RPMI8226 (cell line): ENCODE measurements at places on chromosomes 4 and X.

- DNase-seq: no peak
These were observed 20.1 kb downstream of the CYBB start for GRCh38 chrX:37799936-37800335.

DNA sequence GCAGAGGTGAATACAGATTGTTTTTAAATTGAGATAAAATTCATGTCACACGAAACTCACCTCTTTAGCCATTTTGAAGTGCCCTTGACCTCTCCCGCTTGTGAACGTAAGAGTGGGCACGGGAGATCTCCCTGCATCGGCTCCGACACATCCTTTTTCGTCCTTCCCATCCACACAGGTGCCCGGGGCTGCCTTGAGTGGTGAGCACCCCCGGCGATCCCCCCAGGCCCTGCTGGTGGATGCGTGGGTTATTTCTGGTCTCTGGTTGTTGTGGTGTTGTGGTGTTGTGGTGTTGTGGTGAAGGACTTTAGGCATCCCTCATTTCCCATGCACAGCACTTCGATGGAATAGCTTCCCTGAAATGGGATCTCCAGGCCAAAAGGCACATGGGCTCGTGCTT lies 46.1 kb downstream of the PSAPL1 start:
- no peak for DNase-seq

DNA sequence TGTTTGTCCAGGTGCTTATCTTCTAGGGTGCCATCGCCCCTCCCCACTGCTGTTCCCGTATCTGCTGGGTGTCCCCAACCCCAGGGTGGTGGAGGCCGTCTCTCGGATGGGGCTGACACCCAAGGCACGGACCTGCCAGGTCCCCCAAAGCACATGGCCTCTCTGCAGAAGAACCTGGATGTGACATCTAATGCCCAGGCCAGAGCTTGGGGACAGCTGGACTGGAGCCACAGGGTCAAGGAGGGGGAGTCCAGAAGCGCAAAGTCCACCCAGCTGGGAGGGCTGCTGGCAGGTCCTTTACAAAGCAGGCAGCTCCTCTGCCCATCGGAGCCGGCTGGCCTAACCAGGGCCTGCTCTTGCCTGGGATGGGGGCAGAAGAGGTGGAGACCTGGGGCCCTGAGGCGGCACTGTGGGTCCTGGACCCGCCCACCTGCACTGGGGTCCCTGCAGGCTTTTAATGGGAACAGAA lies 751 bp upstream of the DOK7 start:
- DNase-seq: no peak

DNA sequence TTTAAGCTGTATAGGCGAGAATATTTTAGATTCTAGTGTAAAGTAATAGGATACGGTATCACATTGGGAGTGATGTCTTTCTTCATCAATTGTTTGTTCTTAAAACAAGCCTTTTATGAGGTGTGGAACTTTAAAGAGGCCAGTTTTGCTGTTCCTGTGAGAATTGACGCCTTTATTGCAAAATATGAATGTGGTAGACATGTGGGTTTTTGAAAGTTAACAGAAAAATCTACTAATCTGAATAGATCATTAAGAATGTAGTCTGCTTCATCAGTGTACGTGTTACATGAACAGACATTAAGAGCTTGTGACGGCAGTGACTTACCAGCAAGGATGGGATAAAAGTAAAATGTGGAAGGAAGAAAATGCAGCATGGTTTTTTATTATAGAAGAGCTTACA lies 63.8 kb downstream of the STOX2 start:
- DNase-seq: no peak

- no peak for DNase-seq
These were observed 4.2 kb upstream of the SLBP start for GRCh38 chr4:1716065-1716945.

DNA sequence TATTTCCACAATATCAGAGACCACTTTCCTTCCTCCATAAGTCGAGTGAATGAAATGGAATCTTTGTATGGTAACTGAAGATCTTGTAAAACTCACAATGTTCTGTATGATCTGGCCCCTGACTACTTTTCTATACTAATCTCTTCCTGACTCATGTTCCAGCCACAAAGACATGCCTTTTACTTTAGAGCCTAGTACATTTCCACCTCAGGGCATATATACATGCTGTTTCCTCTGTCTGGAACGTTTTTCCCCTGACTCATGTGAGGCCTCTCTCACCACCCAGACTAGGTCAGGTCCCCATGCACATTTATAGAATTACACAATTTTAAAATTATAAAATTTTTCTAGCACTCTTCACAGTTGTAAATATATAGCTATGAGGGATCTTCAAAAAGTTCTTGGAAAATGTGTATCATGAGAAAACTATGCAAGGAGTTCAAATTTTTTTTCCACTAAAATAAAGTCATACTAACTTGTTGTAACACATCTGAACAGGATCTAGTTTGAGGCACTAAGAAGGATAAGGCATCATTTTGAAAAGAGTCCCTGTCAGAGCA lies 208.8 kb downstream of the SH2D1A start:
- no peak for DNase-seq

GRCh38 chrX:56468441-56468840 lies 95.0 kb upstream of the UBQLN2 start:
- DNase-seq: peak; percentile 2

DNA sequence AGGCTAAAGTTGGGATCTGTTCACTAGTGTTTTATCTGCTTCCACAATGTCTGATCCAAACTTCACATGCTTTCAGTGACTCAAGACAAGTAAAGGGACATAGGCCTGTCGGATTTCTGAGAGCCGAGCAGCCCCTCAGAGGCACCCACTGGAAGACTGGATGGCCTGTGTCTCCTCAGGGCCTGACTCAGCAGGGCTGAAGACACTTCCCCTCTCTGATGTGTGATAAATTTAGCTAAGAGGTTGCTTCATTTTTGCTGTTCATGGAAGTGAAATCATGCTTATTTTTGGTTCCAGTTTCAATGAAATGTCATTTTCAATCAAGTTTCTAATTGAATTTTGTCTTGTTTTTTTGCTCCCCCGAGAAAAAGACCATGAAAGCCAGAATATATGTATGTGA lies 93.7 kb downstream of the MXRA5 start:
- no peak for DNase-seq

GRCh38 chrX:23885803-23886202 lies 21.9 kb downstream of the APOO start:
- DNase-seq: peak; percentile 12

- DNase-seq: no peak
These were observed 56.4 kb upstream of the SPOCK3 start for GRCh38 chr4:167290678-167291077.

DNA sequence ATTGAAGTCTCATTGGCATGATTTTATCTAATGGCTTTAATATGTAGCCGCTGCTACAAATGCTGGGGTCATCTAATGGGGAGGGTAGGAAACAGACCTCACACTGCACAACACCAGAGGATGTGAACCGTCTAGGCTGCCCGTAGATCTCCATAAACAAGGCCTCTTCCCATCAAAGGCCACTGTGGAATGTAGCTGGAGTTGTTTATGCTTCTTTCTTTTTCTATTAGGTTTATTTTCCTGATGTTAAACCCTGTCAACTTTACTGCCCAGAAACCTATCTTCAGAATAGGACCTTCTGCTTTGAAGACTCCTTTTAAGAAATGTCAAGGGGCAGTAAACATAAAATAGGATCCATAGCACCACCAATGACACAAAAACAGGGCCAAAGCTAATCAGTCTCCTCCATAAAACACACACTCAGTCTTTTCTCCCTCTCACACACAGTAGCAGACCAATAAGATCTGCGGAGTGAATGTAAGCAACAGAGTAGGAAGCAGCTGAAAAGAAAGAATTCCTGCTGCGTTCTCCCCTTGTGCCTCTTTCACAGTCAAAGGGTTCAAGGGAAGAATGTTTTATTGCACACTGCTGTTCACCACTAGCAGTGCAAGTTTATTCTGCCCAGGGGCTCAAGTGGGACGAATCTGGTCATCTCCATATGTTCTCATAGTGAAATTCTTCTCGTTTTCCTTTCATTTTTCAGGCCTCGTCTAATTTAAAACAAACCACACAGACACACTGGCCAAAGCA lies 72.2 kb downstream of the MAML3 start:
- no peak for DNase-seq

DNA sequence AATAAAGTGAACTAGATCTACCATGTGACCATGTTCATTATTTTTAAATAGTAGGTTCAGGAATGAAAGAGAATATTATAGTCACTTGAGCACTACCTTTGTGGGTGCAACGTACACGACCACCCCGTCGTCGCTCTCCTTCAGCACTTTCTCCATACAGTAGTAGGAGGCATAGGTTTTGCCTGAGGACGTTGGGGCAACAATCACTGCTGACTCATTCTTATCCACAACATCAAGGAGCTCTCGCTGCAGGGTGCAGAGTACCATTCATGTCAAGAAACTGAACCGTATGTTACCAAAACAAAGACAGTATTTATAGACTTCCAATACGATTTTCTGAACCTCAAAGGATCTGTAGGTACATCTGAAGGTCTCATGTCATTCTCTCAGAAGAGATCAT lies 44.7 kb downstream of the DDX60 start:
- DNase-seq: no peak

- DNase-seq: peak; percentile 50
These were observed at the start of gene P2RY10 for GRCh38 chrX:78945186-78945912. TSS of gene P2RY10 (plus strand) at chrX:78945391. CDS start at chrX:78960521, 15,130 bp downstream.

DNA sequence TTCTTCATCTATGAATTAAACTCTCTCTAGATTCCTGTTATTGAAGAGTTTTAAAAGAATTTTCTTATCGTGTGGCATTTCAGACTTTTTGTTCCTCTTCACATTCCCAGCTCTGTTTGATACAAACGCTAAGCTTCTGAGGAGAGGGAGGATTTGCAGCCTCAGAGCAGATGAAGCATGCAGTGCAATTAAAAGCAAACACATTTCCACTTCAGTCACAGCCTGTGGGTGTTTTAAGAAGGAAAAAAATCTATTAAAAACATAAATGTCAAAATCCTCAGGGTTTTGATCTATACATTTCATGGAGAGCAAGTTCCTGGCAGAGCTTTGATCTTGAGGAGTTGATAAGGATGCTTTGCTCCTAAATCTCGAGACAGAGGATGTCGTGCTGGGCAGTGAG lies 442.4 kb upstream of the BOD1L1 start:
- DNase-seq: no peak

- DNase-seq: no peak
These were observed 51.2 kb downstream of the TRIML1 start for GRCh38 chr4:188190461-188190860.

DNA sequence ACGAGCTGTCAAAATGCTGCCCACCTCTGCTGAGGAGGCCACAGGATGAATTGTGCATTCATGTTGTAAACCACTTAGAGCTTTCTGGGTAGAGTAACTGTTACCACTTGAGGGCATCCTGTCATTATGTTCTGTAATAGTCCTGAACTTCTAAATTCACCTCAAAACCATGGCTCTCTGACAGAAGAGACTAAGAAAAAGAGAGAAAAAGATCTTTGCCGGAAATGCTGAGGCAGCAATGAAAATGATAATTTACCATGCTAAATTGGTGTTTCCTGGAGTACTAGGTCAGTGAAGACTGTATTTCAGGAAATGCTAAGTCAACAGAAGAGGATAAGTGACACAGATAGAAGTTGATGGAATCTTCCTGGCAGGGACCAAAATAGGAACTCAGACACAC lies 942.3 kb upstream of the SLIT2 start:
- peak; percentile 8 for DNase-seq

GRCh38 chr4:71110499-71110898 lies 117.0 kb downstream of the DCK start:
- DNase-seq: no peak

- no peak for DNase-seq
These were observed 37.8 kb upstream of the FUNDC1 start for GRCh38 chrX:44580466-44580865.

- no peak for DNase-seq
These were observed 48.1 kb downstream of the NPY5R start for GRCh38 chr4:163391756-163392155.

GRCh38 chr4:7354927-7355326 lies 79.8 kb downstream of the PSAPL1 start:
- DNase-seq: no peak

- DNase-seq: no peak
These were observed 70.1 kb upstream of the TECRL start for GRCh38 chr4:64479338-64479737.

DNA sequence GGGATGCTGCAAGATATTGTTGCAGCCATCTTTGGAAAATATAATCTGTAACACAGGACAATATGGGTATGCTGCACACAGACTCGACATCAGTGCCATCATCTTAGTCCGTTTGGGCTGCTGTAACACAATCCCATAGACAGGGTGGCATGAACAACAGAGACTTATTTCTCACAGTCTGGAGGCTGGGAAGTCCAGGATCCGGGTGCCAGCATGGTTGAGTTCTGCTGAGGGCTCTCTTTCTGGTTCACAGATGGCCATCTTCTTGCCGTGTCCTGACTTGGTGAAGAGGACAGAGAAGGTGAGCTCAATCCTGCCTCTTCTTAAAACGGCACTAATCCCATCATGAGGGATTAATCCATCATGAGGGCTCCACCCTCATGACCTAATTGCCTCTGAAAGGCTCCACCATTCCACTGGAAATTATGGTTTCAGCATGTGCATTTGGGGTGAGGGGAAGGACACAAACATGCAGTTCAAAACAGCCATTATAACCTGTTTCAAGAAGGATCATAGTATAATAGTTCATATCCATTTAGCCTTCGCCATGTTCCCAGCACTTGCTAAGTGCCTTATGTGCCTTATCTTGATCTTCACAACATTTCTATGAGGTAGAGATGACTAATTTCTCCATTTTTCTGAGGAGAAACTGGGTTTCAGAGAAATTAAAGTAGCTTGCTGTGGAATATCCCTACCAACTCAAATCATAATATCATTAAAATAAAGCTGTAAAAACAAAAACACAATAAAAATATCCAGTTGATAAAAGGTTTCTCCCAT lies 27.9 kb upstream of the SPP1 start:
- no peak for DNase-seq

DNA sequence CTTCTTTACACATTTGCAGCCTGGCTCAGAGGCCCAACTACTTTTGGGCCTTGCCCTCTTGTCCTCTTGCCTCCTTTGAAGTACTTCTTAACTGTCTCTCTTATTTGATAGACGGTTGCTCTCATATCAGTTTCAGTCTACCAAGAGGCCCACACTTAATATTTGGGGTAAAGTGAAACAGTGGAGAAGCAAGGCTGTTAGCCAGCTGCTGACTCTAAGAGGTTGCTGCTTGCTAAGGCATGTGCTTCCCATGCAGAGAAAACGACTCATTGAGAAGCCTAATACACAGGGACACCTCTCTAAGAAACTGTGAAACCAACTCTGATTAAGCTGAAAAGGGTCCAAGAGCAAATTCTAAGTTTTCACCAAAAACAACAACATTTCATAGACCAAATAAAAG lies 94.6 kb downstream of the PPP3CA start:
- peak; percentile 56 for DNase-seq

GRCh38 chr4:38177641-38178391 lies 217.6 kb downstream of the PTTG2 start:
- DNase-seq: peak; percentile 88

GRCh38 chrX:48573690-48574269 lies 504 bp upstream of the RBM3 start:
- peak; percentile 35 for DNase-seq

GRCh38 chr4:159370286-159370685 lies 267.4 kb downstream of the RAPGEF2 start:
- DNase-seq: no peak

- DNase-seq: no peak
These were observed 76.4 kb downstream of the CBLL2 start for GRCh38 chrX:22349116-22349515.
